ENCODE measurements at places on chromosomes 2 and 18.

- DNase-seq, result no peak
Measured at GRCh38 chr18:76445741-76446232, 49.3 kb downstream of the ZNF516 start.

GRCh38 chr18:32683044-32683443, 89.8 kb downstream of the KLHL14 start:
- DNase-seq, result no peak

DNA sequence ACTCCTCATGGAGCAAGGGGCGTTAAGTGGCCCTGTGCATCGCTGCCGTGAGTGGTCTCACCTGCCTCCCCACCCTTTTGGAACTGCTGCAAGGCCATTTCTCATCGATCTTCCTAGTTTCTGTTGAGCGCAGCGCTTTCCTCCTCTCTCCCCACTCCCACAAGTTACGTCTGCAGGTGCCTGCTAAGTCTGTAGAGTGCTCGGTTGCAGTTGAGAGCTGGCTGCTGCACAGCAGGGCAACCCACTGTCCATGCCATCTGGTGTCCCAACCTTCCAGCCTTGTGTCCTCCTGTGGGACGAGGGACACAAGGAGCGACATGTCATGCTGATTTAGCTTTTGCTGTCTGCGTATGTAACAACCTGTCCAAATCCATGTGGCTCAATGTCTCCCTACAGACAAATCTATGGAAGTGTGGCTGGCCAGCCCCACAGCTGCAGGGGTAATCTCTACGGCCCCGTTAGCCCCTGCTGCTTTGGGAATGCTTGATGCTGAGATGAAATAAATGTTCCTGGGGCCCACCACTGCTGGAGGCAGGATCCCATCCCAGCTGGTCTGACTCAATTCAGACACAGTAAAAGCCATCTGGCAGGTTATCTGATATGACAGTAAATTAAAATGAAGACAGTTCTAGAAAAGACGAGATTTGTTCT, 68.1 kb upstream of the TCF7L1 start:
- DNase-seq, result no peak

DNA sequence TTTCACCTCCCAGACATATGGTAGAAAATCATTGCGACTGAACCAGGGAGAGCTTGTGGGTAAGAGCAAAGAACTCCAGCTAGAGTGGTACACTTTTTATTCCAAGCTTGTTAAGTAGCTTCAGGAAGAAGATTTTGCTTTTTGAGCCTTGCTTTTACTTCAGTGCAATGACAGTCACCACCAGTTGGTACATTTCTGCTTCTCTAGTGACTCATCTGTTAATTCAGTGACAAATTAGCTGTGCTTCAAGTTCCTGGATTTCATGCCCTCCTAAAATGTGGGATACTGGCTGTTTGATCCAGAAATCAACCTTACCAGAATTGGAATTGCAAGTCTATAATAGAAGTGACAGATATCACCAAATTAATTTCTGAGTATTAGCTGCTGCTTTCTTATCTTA, 117.6 kb upstream of the TTN start:
- no peak for DNase-seq

GRCh38 chr2:105888625-105889024, 143.9 kb downstream of the NCK2 start:
- no peak for DNase-seq

GRCh38 chr18:30491815-30492551, 550.6 kb downstream of the DSC3 start:
- no peak for DNase-seq

DNA sequence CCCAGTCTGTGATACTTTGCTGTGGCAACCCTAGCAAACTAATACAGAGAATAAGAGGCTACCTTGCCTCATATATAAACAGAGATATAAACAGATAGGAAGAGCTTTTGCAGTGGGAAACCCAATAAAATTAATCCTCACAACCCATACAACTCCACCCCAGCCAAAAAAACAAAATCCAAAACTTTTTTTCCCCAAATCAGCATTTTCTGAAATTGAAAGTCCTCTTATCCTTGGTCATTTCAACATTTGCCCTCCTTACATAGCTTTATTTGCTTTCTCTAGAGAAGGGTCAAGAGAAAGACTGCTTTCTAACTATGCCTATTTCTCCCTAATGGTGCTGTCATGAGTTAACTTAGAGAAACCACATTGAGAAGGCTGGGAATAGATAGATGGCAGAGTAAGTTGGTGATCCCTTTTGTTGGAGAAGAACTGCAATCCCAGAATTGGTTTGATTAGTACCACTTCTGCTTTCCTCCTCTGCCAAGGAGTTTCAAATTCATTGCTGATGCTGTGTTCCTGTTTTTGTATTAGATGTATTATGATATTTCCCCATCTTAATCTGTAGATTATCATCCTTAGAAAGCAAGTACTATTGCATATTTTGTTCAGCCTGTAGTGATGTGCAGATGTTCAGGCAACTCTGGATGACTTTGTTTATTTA, 76.5 kb upstream of the B3GNT2 start:
- DNase-seq, result no peak

- no peak for DNase-seq
Measured at GRCh38 chr2:241629762-241630435, 7.1 kb downstream of the THAP4 start.

DNA sequence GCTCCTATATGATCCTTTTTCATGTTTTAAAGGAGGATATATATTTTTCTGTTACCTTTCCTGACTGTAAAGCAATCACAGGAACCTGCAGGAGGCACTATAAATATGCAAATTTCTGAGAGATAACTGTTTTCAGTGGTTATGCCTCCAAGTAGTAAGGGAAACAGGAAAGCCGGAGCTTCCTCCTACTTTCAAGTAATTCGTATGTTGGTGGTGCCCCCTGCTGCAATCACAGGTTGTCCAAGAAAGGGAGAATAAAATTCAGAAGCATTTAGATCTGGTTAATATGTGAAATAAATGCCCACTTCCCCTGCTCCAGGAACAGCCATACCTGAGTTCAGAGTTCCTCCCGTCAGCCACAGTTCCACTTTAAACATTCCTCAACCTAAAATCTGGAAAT, 12.0 kb upstream of the BCL11A start:
- no peak for DNase-seq

GRCh38 chr18:63145851-63146555, 173.6 kb downstream of the BCL2 start:
- DNase-seq, result no peak

DNA sequence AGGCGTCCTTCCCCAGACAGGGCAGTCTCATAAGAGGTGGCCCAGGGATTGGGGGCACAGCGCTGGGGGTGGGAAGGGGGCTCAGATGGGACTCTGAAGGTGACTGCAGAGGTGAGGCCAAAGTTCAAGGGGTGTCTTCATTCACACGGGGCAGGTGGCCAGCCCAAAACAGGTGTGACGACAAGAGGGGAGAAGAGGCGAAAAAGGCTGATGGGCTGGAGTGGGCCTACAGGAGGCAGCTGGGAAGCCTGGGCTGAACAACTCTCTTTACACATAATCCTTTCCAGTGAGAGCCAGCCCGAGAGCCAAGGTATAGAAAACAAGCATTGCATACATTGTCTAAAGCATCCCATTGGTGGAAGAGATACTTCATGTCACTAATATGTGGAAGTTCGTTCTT, 130.9 kb upstream of the ASB18 start:
- DNase-seq, result no peak
